MCF 10A (cell line): ENCODE measurements at places on chromosomes 13 and 19. TPM values are rescaled to one million over a fixed set of nuclear protein-coding genes. Genes with fewer than 3 reads are reported as not detected.

- peak; percentile 84 for DNase-seq
Measured at GRCh38 chr19:49712397-49712859, 21.5 kb downstream of the CPT1C start.

PRSS57 gene
- total RNA-seq: not detected in 2 replicates

DNA sequence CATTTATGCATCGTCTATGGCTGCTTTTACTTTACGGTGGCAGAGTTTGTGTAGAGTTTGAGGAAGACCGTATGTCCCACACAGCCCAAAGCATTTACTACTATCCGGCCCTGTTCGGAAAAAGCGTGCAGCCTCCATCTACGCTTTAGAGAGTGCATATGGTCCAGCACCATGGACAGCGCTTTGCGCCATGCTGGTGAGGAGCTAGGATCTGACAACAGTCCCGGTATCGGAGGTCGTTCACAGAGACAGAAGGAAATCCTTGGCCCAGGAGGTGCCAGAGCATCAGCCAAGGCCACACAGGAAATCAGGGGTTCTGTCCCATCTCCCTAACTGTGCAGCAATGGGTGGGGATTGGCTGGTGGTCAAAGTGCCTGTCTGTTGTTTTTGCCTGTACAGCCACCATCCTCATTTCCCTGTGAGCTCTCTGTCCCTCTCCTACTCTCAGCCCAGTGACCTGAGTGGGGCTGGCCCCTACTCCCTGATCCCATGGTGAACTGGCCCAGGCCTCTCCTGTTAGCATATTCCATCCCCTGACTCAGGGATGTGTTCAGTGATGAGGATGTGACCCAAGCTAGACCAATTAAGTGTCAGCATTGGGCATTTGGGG is 16.2 kb upstream of the PRODH2 start:
- peak; percentile 62 for DNase-seq

- no peak for DNase-seq
Measured at GRCh38 chr13:99353836-99354235, 46.6 kb upstream of the GPR183 start.

ATP1A3 gene
- not detected in 2 replicates for total RNA-seq

- no peak for DNase-seq
Measured at GRCh38 chr13:60759499-60759898, 362.5 kb downstream of the TDRD3 start.

GRCh38 chr13:42283574-42283973 is 11.6 kb downstream of the AKAP11 start:
- no peak for DNase-seq

DNA sequence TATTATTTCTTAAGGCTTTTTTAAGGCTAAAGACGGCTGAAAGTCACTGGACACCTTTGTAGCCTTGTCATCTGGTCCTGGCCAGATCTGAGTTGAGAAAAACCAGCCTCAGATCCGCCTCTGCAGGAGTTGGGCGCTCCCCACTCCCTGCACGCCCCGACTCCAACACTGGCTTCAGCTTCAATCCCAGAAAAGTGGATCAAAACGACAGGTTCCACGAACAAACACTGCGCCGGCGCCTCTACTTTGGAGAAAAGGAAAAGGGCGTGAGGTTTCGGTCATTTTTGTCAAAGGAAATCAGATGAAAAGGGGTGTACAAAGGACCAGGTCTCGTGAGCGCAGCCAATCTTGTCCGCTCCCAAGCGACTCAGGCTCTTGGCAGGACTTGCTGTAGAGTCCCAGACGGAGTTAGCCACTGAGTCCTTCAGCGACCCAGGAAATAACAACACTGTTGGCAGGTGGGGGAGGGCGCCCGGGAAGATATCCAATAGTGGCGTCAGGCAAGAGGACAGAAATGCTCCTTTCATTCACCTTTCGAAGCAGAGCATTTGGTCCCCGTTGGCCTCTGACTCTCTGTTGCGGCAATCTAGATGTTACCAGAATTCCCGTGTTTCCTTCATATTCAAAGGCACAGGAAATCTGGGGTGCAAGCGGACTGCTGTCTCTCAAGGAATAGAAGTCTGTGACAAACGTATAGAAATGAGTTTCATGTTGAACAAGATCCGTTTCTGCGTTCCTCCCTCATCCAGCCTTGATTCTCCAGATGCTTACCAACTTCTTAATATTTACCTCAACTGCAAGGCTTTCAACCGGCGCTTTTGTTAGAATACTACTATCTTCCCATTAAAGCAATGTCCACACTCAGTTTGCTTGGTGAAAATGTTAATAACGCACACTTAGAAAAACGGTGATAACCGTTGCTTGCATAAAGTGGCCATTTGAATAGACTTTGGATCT is 1.8 kb upstream of the CCNA1 start:
- no peak for DNase-seq

UBE2L5 gene
- total RNA-seq: not detected in 2 replicates

- DNase-seq: no peak
Measured at GRCh38 chr19:38009650-38010242, 102.7 kb downstream of the SIPA1L3 start.
